ENCODE measurements at places on chromosomes 12 and 14.

DNA sequence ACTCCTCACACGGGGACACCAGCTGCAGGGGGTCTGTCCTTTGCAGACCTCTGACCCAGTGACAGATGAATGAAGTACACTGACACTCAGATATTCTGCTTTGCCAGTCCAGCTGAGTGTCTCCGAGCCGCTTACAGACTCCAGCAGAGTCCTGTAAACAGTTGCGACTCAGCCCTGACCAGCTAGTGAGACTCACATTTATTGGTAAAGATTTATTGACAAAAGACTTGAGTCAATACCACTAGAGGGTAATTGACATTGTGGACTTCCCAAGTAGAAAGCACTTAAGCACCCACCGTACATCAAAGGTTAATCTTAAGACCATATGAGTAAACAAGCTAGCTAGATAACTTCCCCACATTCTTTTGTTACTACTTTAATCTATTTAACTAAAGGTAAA, 9.8 kb upstream of the FKBP4 start:
- no peak for DNase-seq

- no peak for DNase-seq
Measured at GRCh38 chr12:13670285-13670866, 311.0 kb downstream of the GRIN2B start.

GRCh38 chr12:104747955-104748354, 210.1 kb downstream of the SLC41A2 start:
- no peak for DNase-seq

GRCh38 chr14:20461225-20462141, at the start of gene PIP4P1:
PIP4P1 (minus strand) TSS chr14:20461434; CDS start chr14:20461325, 109 bp downstream.
- DNase-seq, result peak; percentile 80

GRCh38 chr12:31989571-31990362, 30.6 kb downstream of the RESF1 start:
- DNase-seq, result no peak

- DNase-seq, result peak; percentile 26
Measured at GRCh38 chr12:95215949-95216348, 1.3 kb downstream of the FGD6 start.

- no peak for DNase-seq
Measured at GRCh38 chr14:54349713-54350112, 47.1 kb upstream of the CDKN3 start.

- no peak for DNase-seq
Measured at GRCh38 chr14:68631394-68632053, 161.3 kb downstream of the ZFP36L1 start.

Measured in K562 (cell line).